ENCODE measurements at places on chromosomes 3 and 15.

DNA sequence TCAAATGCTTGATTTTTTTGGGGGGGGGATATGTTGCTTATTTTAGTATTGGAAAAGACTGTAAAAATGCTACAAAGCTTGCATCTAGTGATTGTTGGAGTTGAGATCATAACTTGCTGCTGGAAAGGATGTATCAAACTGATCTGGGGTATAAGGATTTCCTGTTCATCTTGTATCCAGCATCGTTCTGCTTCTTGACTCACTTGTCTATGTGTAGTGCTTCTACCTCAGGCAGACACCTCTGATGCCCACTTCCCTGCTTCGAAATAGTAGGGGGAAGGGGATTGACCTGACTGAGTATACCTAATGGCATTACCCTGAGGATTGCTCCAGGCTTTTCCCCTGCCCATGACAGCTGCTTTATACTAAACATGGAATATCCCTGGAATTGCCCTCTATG is 42.7 kb downstream of the STT3B start:
- no peak for DNase-seq

DNA sequence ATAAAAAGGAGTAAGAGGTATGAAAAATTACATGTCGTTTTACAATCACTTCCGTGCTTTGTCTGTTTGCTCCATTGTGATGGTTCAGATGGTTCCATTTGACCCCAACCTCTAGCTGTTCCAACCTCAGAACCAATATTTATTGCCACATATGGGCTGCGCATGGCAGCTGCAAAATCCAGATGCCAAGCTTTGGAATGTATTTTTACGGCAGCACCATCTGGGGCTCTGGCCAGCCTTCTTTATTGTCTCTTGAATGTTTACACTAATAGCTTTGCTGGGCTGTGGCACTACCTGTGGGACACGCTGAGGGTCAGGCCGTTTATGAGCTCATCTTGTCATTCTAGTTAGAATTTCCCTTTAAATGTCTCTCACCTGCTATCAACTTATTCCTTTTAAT is 219.8 kb downstream of the ROBO2 start:
- DNase-seq = no peak

DNA sequence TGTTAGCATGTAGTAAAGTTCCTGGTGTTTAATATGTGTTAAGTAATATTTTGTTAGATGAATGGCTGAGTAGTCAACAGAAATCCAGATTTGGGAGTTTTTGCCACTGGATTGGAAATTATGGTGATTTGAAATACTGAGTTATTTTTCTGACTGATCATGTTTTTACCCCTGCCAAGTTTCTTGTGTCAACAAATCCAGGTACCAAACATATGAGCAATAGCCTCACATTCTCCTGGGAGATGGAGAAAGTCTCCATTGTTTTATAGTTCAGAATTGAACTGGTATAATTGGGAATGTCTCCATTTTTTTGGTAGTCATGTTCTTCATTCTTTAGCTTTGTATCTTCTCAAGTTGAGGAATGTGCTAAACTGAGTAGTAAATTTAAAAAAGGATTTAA is 767.2 kb upstream of the LMCD1 start:
- DNase-seq = peak; percentile 48

DNA sequence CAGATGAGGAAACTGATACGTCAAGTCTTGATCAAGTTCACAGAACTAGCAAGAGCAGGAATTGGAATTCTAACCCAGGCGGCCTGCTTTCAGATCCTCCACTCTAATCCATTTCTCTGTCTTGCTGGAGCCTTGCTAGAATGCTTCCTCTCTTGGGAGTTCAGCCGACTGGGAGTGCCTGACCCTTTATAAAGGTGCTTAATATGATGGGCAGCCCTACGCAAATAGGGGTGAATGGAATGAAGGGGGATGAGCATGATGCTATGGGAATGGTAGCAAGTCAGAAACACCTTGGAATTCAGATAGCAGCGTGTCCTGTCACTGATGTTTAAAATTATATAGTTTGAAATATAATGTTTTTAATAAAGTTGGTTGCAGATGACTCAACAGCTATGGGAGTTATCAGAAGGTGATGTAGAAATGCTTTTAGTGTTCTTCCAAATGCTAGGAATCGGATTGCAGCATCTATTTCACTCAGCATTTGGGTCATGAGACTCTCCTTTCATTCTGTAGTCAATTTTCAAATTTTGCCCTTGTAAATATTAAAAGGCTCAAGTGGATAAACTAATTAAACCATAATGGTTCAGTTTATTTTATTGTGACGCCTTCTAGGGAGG is 150.7 kb downstream of the FNDC3B start:
- DNase-seq = peak; percentile 69

- DNase-seq = peak; percentile 55
These were observed 45.9 kb downstream of the SUMF1 start for GRCh38 chr3:4421121-4421520.

- DNase-seq = no peak
These were observed 25.5 kb downstream of the OSBPL10 start for GRCh38 chr3:31955581-31955980.

Measured in fibroblast of pulmonary artery (primary cell).